ENCODE measurements at places on chromosomes 1 and 21. TPM values are rescaled to one million over a fixed set of nuclear protein-coding genes. Genes with fewer than 3 reads are reported as not detected.

- H3K4me3 ChIP-seq = no peak overlapping the region
- no peak for DNase-seq
These were observed 1.6 kb downstream of the C1orf105 start for GRCh38 chr1:172421974-172422604.

GRCh38 chr1:22953057-22953739, 19.5 kb downstream of the LACTBL1 start:
- no peak overlapping the region for H3K27ac ChIP-seq
- no peak for DNase-seq
- no peak overlapping the region for H3K4me3 ChIP-seq
- H3K36me3 ChIP-seq = no peaks in the 10 kb centered on the region
- H3K4me1 ChIP-seq = no peaks in the 10 kb centered on the region

Gene OR2T33
- total RNA-seq = not detected

Gene ADORA1
- 46.0 TPM for total RNA-seq

DNA sequence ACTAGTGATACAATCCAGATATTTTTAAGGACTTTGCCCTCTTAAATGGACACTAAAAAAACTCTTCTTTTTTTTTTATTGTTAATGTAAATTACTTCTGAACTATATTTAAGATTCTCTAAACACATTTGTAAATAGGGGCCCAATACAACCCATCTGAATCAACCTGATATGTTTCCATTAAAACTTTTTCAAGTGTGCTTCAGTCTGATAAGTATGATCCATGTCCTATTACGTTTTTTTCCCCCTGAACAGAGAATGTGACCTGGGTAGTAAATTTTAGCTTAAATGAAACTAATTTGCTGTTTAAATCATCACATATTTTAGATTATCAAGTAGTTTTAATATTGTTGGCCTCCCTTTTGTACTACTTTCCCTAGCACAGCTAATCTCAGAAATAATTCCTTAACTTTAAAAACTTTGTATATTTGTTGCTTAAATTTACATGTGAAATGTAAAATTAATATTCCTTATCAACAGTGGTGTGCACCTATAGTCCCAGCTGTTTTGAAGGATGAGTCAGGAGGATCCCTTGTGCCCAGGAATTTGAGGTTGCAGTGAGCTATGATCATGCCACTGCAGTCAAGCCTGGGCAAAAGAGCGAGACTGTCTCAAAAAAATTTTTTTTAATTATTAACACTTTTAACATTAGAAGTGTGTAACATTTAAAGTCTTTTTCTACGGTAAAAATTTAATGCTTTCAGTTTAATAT, 3.0 kb upstream of the PKN2 start:
- H3K4me3 ChIP-seq = no peak overlapping the region
- H3K27ac ChIP-seq = no peak overlapping the region
- no peaks in the 10 kb centered on the region for H3K27me3 ChIP-seq
- DNase-seq = no peak
- H3K36me3 ChIP-seq = no peaks in the 10 kb centered on the region

- DNase-seq = no peak
- H3K4me1 ChIP-seq = peaks cover 6% of the 10 kb centered on the region
- H3K27me3 ChIP-seq = no peaks in the 10 kb centered on the region
- no peak overlapping the region for H3K4me3 ChIP-seq
- no peak overlapping the region for H3K27ac ChIP-seq
- H3K36me3 ChIP-seq = no peaks in the 10 kb centered on the region
These were observed 2.1 kb downstream of the DHDDS start for GRCh38 chr1:26434161-26434752.

Gene KIAA1614
- 0.26 TPM for total RNA-seq

- DNase-seq = peak; percentile 87
- H3K27me3 ChIP-seq = no peaks in the 10 kb centered on the region
- no peak overlapping the region for H3K4me3 ChIP-seq
These were observed 17.8 kb upstream of the EPHA2 start for GRCh38 chr1:16173447-16174260.

Gene FAAH
- total RNA-seq = 30.9 TPM

DNA sequence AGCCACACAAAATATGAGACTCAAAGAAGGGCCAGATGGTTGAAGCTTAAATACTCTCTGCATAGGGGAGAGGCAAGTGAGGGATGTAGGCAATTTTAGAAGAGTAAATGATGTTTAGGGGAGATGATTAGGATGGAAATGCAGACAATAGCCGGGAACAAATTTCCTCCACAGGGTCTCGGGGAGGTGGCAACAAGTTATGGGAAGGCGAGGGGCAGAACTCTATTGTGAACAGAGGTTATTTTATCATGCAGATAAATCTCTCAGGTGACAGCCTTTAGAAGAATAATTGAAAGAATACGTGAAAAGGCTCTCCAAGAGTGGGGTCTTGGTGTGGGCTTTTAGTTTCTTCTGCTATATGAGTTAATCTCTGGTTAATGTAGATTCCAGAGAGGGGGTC, 166.7 kb downstream of the GALNT2 start:
- no peaks in the 10 kb centered on the region for H3K36me3 ChIP-seq
- no peaks in the 10 kb centered on the region for H3K4me1 ChIP-seq
- H3K27ac ChIP-seq = no peak overlapping the region
- no peak for DNase-seq
